Kidney (tissue), 22 donors: ENCODE measurements at places on chromosomes 1 and 21. TPM values are rescaled to one million over a fixed set of nuclear protein-coding genes. Genes with fewer than 3 reads are reported as not detected.

The HES2 gene
- total RNA-seq: 1.3 TPM

The CCDC185 gene
- total RNA-seq: 0.13 TPM

The TNNT2 gene
- 2.1 TPM for total RNA-seq

The GREM2 gene
- 0.50 TPM for total RNA-seq

The RGS8 gene
- not detected for total RNA-seq
